T-cell (primary cell): ENCODE measurements at places on chromosomes 12 and 14. TPM values are rescaled to one million over a fixed set of nuclear protein-coding genes. Genes with fewer than 3 reads are reported as not detected.

Gene OR6C75
- not detected for total RNA-seq

Gene APOF
- total RNA-seq, result not detected

Gene RASSF9
- total RNA-seq, result not detected

Gene PZP
- not detected for total RNA-seq

Gene LBHD2
- not detected for total RNA-seq

Gene ARHGDIB
- 757 TPM for total RNA-seq

Gene FAIM2
- total RNA-seq, result 0.25 TPM

Gene OTOGL
- not detected for total RNA-seq

Gene RTN1
- total RNA-seq, result not detected

Gene DTX3
- total RNA-seq, result 30.4 TPM

Gene CLEC4D
- total RNA-seq, result not detected

Gene ERBB3
- 9.7 TPM for total RNA-seq

Gene TAMALIN
- 38.4 TPM for total RNA-seq

Gene CFAP251
- total RNA-seq, result 0.50 TPM

Gene NUBPL
- total RNA-seq, result 6.8 TPM

Gene LPAR5
- total RNA-seq, result 16.0 TPM

Gene LIN7A
- not detected for total RNA-seq

Gene RPL10L
- not detected for total RNA-seq

Gene SERPINA4
- 0.22 TPM for total RNA-seq

Gene SOS2
- 37.9 TPM for total RNA-seq

Gene A2M
- total RNA-seq, result not detected

Gene RNFT2
- 6.2 TPM for total RNA-seq

Gene ART4
- total RNA-seq, result not detected

Gene NFATC4
- 0.82 TPM for total RNA-seq

Gene OR10A7
- total RNA-seq, result not detected

Gene GZMB
- total RNA-seq, result 66.2 TPM

Gene SELPLG
- total RNA-seq, result 111 TPM

Gene CCDC177
- total RNA-seq, result not detected

Gene ADAM21
- not detected for total RNA-seq

Gene EIF2S3B
- 1.3 TPM for total RNA-seq

Gene SLC6A15
- total RNA-seq, result not detected

Gene NR1H4
- total RNA-seq, result not detected

Gene C12orf54
- not detected for total RNA-seq

Gene WNT1
- total RNA-seq, result 1.5 TPM

Gene DNAH10
- total RNA-seq, result 0.19 TPM

Gene GARIN6
- total RNA-seq, result not detected

Gene SLC25A47
- not detected for total RNA-seq

Gene OR4E2
- 0.26 TPM for total RNA-seq
